Stomach (tissue), 19 donors: ENCODE measurements at places on chromosomes 5 and 9. TPM values are rescaled to one million over a fixed set of nuclear protein-coding genes. Genes with fewer than 3 reads are reported as not detected.

Gene CYSRT1
- total RNA-seq = not detected

Gene SRD5A1
- 3.5 TPM for total RNA-seq

Gene COL23A1
- total RNA-seq = 3.6 TPM

Gene ZNF474
- not detected for total RNA-seq

Gene CDH9
- total RNA-seq = not detected

Gene PFN3
- not detected for total RNA-seq

Gene GRM6
- total RNA-seq = not detected

Gene SPINK4
- 29.5 TPM for total RNA-seq

Gene C9orf50
- total RNA-seq = not detected

Gene PHF24
- not detected for total RNA-seq

Gene SOX30
- total RNA-seq = not detected

Gene CTXN3
- not detected for total RNA-seq

Gene NEK6
- 24.5 TPM for total RNA-seq

Gene PKD2L2
- not detected for total RNA-seq

Gene PHAX
- total RNA-seq = 246 TPM

Gene PCDH12
- 1.2 TPM for total RNA-seq

Gene CYLC2
- total RNA-seq = not detected

Gene NRG2
- total RNA-seq = not detected

Gene C5orf34
- total RNA-seq = 7.2 TPM

Gene FAT2
- 4.5 TPM for total RNA-seq

Gene EPB41L4A
- 77.6 TPM for total RNA-seq

Gene SPATA31D4
- not detected for total RNA-seq

Gene TUSC1
- 12.5 TPM for total RNA-seq

Gene DOCK2
- total RNA-seq = 12.9 TPM

Gene TAF11L9
- total RNA-seq = not detected

Gene SLC25A48
- total RNA-seq = not detected

Gene GZMA
- total RNA-seq = 9.9 TPM

Gene SLC28A3
- 1.4 TPM for total RNA-seq

Gene CXCL14
- 15.6 TPM for total RNA-seq

Gene RELL2
- 2.2 TPM for total RNA-seq

Gene ALG2
- 22.6 TPM for total RNA-seq

Gene GBGT1
- 1.2 TPM for total RNA-seq

Gene ADRA1B
- total RNA-seq = not detected

Gene ZNG1E
- total RNA-seq = 19.1 TPM

Gene NUTM2F
- not detected for total RNA-seq

Gene PCDHA4
- not detected for total RNA-seq

Gene FYB1
- 22.9 TPM for total RNA-seq
